ENCODE measurements at places on chromosomes 12 and 14.

DNA sequence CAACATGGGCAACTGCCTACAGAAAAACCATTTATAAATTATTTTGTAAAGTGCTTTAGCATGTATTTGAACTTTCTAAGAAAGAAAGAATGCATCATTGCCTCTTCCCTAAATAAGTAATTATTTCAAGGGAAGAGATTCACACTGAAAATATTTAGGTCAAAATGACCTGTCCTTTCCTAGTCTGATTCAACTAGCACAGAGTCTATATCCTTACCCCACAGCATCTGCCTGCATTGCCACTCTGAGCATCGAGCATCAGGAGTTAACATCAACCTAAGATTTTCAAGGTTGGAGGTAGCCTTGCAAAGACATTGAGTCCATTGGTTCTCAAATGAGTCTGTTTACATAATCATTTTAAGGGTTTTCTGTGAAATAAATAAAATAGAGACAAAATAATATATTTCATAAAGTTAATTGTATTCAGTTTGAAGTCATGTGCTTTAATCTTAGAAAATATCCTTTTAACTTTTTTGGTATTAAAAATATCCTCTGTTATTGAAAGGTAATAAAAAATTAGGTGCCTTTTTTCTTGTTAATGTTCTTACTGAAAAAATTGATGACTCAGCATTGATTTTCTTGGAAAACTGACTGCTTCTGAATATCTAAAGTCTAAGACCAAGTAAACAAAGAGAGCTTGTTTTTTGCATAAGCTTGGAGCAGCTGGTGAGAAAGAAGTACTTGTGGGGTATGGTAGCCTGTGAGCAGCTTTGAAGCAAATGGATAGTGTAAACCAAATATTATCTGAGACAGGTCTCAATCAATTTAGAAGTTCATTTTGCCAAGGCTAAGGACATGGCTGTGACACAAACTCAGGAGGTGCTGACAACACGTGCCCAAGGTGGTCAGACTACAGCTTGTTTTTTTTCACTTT is 269.0 kb upstream of the CLEC14A start:
- DNase-seq = no peak

DNA sequence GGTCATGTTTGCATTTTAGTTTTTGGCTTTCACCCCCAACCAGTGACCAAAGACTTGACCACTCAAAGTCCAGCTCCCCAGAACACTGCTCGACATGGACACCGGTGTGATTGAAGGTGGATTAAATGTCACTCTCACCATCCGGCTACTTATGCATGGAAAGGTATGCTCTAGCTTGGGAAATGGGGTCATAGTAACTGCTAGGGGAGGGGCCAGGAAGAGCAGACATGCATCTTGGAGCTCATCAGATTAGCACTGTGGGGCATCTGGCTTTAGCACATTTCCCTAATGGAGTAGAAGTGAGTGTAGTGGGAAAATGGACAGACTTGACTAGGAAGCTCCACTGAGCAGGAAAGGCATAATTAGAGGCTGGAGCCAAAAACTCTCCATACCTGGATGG is 2.8 kb downstream of the PCBP2 start:
- DNase-seq = no peak

DNA sequence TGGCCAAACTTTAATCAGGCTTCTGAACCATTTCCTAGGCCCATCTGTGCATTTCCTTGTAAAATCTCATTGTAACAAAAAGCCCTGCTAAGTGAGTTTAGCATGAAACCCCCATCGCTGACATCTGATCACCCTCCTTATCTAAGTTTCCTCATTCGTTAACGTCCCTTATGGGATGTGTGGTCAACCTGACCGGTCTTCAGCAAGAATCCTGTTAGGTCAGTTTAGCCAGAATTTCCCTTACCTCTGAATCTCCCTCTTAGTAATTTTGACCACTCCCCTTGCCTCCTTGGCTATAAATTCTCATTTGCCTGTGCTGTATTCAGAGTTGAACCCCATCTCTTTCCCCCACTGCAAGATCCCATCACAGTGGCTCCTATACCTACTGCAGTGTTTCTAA is 239.3 kb downstream of the RMST start:
- no peak for DNase-seq

GRCh38 chr12:31591380-31591901 is 505 bp upstream of the DENND5B start:
- DNase-seq = no peak

GRCh38 chr12:111867531-111867930 is 25.5 kb downstream of the MAPKAPK5 start:
- DNase-seq = no peak

GRCh38 chr12:53577941-53578352 is 48.2 kb downstream of the ATF7 start:
- DNase-seq = no peak
